ENCODE measurements at places on chromosomes 12 and 14.

DNA sequence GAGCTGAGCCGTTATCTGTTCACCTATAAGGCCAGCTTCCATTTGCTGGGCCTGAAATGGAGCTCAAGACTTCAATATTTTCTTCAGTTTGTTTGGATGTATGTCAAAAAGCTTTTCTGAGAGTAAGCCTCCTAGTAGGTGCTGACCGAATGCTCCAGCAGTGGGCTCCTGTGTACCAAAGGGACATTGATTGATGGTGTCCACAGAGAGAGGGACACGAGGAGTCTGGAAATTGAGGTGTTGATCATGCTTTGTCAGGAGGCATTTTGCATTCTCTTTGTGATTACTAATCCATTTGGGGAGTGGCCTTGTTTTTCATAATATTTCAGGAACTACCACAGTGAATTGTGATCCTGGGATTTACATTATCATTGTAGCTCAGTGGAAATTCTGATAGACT is 107.7 kb upstream of the SLC38A2 start:
- no peak for DNase-seq

DNA sequence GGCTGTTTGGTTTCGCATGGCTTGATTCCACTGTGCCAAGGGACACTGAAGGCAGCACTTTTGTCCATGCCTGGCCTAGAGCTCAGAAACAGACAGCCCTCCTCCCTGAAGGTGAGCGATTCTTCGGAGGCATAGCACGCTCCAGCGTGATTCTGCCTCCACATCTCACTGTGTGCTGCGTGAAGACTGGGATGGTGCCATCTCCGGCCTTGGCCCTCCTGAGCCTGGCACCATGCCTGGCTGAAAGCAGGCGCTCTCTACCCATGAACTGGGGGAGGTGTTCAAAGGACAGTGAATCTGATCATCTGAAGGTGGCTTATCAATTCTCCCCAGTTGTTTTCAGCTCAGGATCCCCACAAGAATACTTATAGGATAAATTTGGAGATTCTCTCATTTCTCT is 187.4 kb downstream of the TTC7B start:
- DNase-seq, result no peak

- DNase-seq, result no peak
These were observed 31.3 kb upstream of the DLK1 start for GRCh38 chr14:100695423-100695738.

DNA sequence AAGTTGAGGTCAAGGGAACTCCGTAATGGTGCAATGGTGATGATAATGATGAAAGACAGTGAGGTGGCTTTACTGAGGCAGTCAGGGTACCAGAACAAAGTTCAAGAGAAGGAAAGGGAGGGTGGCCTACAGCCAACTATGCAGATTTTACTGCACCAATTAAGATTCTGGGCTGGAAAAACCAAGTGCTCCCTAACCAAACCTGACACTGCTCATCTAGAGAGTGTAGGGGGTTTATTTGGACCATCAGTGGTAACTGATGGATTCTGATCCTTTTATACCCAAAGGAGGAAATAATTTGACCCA is 387 bp downstream of the LRRC9 start:
- DNase-seq, result no peak
